ENCODE measurements at places on chromosomes 12 and 14.

- no peaks in the 10 kb centered on the region for H3K4me1 ChIP-seq
- no peak overlapping the region for H3K27ac ChIP-seq
- H3K27me3 ChIP-seq: no peaks in the 10 kb centered on the region
- no peaks in the 10 kb centered on the region for H3K36me3 ChIP-seq
- DNase-seq: no peak
Observed at GRCh38 chr12:10406725-10407124, 2.8 kb downstream of the KLRC4 start.

DNA sequence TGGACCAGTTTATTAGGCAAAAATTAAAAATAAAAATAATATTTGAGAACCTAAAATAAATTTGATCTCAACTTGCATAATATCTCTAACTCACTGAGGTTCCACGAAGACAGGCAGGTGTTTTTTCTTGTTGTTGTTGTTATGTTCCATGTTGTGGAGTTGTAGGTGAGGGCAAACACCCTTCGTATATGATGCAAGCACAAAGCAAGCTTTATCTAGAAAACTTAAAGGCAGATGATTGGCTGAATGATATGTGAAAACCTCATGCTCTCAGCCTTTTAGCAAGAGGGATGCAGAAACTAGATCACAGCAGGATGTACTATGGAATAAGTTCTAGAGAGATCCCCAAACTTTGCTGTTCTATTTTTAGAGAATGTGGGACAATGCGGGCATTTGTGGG, 502.7 kb downstream of the ETNK1 start:
- no peaks in the 10 kb centered on the region for H3K36me3 ChIP-seq
- H3K4me3 ChIP-seq: no peak overlapping the region
- no peak overlapping the region for H3K27ac ChIP-seq
- H3K27me3 ChIP-seq: no peaks in the 10 kb centered on the region
- no peak for DNase-seq
- H3K4me1 ChIP-seq: no peaks in the 10 kb centered on the region

GRCh38 chr12:108055141-108055540, 73.9 kb upstream of the WSCD2 start:
- no peak overlapping the region for H3K4me3 ChIP-seq
- DNase-seq: no peak
- no peaks in the 10 kb centered on the region for H3K36me3 ChIP-seq
- no peaks in the 10 kb centered on the region for H3K4me1 ChIP-seq
- H3K27me3 ChIP-seq: peaks cover 2% of the 10 kb centered on the region
- no peak overlapping the region for H3K27ac ChIP-seq

GRCh38 chr14:57480051-57480450, 13.6 kb downstream of the CCDC198 start:
- no peaks in the 10 kb centered on the region for H3K36me3 ChIP-seq
- no peak overlapping the region for H3K27ac ChIP-seq

DNA sequence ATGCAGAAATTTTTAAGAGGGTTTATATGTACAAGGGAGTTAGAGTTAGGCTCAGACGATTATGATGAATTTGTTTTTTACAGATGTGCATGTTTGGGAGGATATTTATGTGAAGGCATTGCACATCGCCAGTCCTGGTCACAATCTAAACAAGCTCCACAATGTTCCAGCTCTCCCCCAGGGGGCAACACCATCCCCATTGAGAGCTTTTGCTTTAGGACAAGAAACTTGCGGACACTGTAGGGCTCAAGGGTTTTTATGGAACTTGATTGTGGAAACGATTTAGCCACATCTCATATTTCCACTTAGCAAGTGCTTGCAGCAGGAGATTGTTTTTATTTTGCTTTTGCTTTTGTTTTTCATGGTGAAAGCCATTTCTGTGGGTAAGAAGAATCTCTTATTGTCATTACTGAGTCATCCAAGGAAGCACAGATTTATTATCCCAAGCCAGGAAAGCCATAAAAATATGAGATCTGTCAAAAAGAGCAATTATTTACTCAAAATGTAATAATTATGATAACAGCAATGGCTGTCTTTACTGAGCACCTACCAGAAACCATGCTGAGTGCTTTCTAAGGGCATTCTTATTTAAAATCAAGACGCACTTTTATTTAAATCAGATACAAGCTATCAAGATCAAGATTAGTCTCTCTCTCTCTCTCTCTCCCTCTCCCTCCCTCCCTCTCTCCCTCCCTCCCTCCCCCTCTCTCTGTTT, 276.7 kb upstream of the SRRM4 start:
- H3K27me3 ChIP-seq: no peaks in the 10 kb centered on the region
- no peak overlapping the region for H3K27ac ChIP-seq
- H3K36me3 ChIP-seq: no peaks in the 10 kb centered on the region
- no peak overlapping the region for H3K4me3 ChIP-seq
- H3K4me1 ChIP-seq: no peaks in the 10 kb centered on the region

- H3K36me3 ChIP-seq: no peaks in the 10 kb centered on the region
- peaks cover 6% of the 10 kb centered on the region for H3K4me1 ChIP-seq
- no peak for DNase-seq
- H3K4me3 ChIP-seq: no peak overlapping the region
- no peak overlapping the region for H3K27ac ChIP-seq
Observed at GRCh38 chr12:19694627-19695026, 255.3 kb downstream of the AEBP2 start.

- peaks cover 21% of the 10 kb centered on the region for H3K4me1 ChIP-seq
- H3K36me3 ChIP-seq: no peaks in the 10 kb centered on the region
- no peak for DNase-seq
- H3K27me3 ChIP-seq: no peaks in the 10 kb centered on the region
- peak overlapping the region; percentile 77 for H3K27ac ChIP-seq
- H3K4me3 ChIP-seq: no peak overlapping the region
Observed at GRCh38 chr14:65180725-65181025, 78.4 kb upstream of the MAX start.

- H3K27ac ChIP-seq: peak overlapping the region; percentile 69
- no peak for DNase-seq
- no peak overlapping the region for H3K4me3 ChIP-seq
- H3K27me3 ChIP-seq: no peaks in the 10 kb centered on the region
Observed at GRCh38 chr14:34201909-34202637, 251.2 kb upstream of the EGLN3 start.

GRCh38 chr12:2403221-2403976, 350.6 kb downstream of the CACNA1C start:
- no peaks in the 10 kb centered on the region for H3K4me1 ChIP-seq
- no peak overlapping the region for H3K27ac ChIP-seq
- peak; percentile 47 for DNase-seq
- H3K36me3 ChIP-seq: no peaks in the 10 kb centered on the region

- H3K27ac ChIP-seq: no peak overlapping the region
- H3K27me3 ChIP-seq: no peaks in the 10 kb centered on the region
- H3K4me3 ChIP-seq: no peak overlapping the region
- no peaks in the 10 kb centered on the region for H3K36me3 ChIP-seq
- no peak for DNase-seq
- no peaks in the 10 kb centered on the region for H3K4me1 ChIP-seq
Observed at GRCh38 chr14:67717048-67717447, 15.4 kb downstream of the RDH12 start.

- no peak overlapping the region for H3K27ac ChIP-seq
- H3K27me3 ChIP-seq: no peaks in the 10 kb centered on the region
- no peak for DNase-seq
- H3K36me3 ChIP-seq: peaks cover 90% of the 10 kb centered on the region
- H3K4me3 ChIP-seq: no peak overlapping the region
Observed at GRCh38 chr14:103688906-103689902, 26.0 kb downstream of the XRCC3 start.

- peaks cover 25% of the 10 kb centered on the region for H3K36me3 ChIP-seq
- H3K27me3 ChIP-seq: no peaks in the 10 kb centered on the region
- H3K4me1 ChIP-seq: no peaks in the 10 kb centered on the region
- no peak overlapping the region for H3K27ac ChIP-seq
- DNase-seq: no peak
- no peak overlapping the region for H3K4me3 ChIP-seq
Observed at GRCh38 chr14:55317542-55318306, 46.5 kb downstream of the FBXO34 start.

DNA sequence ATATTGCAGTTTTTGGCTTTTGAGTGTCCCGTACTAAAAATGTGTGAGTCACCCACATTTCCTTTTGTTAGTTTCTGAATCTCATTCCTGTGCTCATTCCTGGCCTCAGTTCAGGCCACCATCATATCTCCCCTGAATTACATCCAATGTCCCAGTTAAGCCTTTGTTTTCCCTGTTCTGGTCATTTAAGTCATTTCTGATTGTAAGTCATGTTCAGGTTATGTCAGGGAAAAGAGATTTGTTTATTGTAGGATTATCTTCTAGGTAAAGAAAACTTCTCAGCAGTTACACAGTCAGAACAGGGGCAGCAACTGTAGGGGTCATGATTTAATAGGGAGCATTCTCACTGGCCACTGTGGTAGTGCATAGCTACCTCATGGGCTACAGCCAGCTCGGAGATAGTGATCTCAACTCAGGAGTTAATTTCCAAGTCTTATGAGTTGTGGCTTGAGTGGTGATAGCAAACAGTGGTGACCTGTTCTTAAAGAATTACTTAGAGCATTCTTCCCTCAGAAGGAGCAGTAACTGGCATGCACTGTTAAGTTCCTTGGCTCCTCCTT, 6.7 kb downstream of the DDX47 start:
- H3K4me1 ChIP-seq: peaks cover 41% of the 10 kb centered on the region
- no peaks in the 10 kb centered on the region for H3K27me3 ChIP-seq
- H3K4me3 ChIP-seq: no peak overlapping the region
- peak overlapping the region; percentile 88 for H3K27ac ChIP-seq
- no peak for DNase-seq

- DNase-seq: no peak
- H3K4me1 ChIP-seq: no peaks in the 10 kb centered on the region
- no peak overlapping the region for H3K27ac ChIP-seq
- H3K4me3 ChIP-seq: no peak overlapping the region
- H3K36me3 ChIP-seq: no peaks in the 10 kb centered on the region
- H3K27me3 ChIP-seq: peaks cover 41% of the 10 kb centered on the region
Observed at GRCh38 chr12:48985901-48986300, 7.8 kb downstream of the WNT1 start.

- H3K36me3 ChIP-seq: no peaks in the 10 kb centered on the region
- H3K27me3 ChIP-seq: no peaks in the 10 kb centered on the region
- no peak overlapping the region for H3K27ac ChIP-seq
- no peak for DNase-seq
Observed at GRCh38 chr12:68674376-68674775, 12.4 kb upstream of the NUP107 start.

GRCh38 chr12:121297435-121297991, 1.0 kb upstream of the CAMKK2 start:
- H3K4me1 ChIP-seq: peaks cover 3% of the 10 kb centered on the region
- H3K36me3 ChIP-seq: peaks cover 8% of the 10 kb centered on the region
- no peak for DNase-seq
- H3K4me3 ChIP-seq: peak overlapping the region; percentile 99
- peak overlapping the region; percentile 25 for H3K27ac ChIP-seq

DNA sequence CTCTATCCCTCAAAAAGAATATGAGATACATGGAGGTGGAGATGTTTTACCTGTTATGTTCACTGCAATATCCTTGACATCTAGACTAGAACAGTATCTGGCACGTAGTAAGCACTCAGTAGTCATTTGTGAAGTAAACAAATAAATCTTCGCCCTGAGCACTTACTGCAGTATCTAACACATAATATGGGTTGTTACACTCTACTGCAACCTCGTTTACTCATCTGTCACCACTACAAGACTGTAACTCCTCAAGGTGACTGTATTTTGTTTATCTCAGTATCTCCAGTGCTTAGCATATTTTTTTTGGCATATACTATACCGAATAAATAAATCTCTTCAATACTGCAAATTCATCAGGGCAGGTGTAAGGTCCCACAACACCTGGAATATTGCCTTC, 66.1 kb downstream of the WASHC3 start:
- no peaks in the 10 kb centered on the region for H3K36me3 ChIP-seq
- H3K27ac ChIP-seq: no peak overlapping the region
- peaks cover 3% of the 10 kb centered on the region for H3K27me3 ChIP-seq
- H3K4me1 ChIP-seq: no peaks in the 10 kb centered on the region
- DNase-seq: no peak

DNA sequence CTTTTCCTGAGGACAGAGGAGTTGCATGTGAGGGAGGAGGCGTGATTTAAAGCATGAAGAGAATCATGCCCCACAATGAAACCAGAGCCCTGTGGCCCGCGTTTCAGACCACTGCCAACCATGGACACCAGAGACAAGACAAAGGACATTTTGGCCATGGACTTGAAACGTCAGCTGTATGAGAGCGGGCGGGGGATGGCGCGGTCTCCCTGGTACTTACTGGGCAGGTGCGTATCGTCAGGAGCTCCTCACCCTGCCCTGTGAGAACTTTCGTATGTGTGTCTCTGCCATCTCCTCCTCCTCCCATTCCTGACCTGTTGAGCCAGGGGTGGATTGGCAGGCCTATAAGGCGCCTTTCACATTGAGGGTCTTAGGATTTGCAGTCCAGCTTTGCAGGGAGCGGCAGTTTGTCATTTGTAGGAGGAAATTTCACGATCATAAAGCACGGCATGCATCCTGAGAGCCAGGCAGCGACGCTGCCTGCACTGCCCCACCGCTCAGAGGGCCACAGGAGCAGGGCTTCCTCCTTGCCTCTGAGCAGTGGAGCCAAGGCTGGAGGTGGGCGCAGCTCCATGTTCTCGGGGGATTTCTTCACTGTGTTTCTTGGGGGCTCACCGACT, 22.2 kb downstream of the SFSWAP start:
- H3K36me3 ChIP-seq: peaks cover 79% of the 10 kb centered on the region
- no peak overlapping the region for H3K4me3 ChIP-seq
- peaks cover 14% of the 10 kb centered on the region for H3K4me1 ChIP-seq
- no peaks in the 10 kb centered on the region for H3K27me3 ChIP-seq
- DNase-seq: no peak

DNA sequence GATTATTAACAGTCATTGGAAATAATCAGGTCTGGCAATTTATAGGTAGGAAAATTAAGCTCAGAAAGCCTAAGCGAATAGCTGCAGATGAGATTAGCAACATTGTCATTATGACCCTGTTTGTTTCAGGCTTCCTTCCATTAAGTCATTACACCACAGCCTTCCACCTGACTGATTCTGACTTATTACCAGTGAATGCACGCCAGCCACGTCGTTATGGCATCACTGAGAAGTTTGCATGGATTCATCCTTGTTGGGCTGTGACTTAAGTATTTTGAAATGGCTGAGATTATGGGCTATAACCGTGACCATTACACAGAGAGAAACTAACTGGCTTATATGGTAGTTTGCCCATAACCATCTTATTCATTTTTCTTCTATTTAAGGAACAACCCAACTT, 18.6 kb downstream of the RASSF8 start:
- H3K36me3 ChIP-seq: no peaks in the 10 kb centered on the region
- no peaks in the 10 kb centered on the region for H3K27me3 ChIP-seq
- DNase-seq: no peak
- no peaks in the 10 kb centered on the region for H3K4me1 ChIP-seq
- H3K27ac ChIP-seq: no peak overlapping the region

- peaks cover 5% of the 10 kb centered on the region for H3K27me3 ChIP-seq
- no peak overlapping the region for H3K4me3 ChIP-seq
- no peak for DNase-seq
Observed at GRCh38 chr12:48542300-48542928, 17.0 kb downstream of the OR8S1 start.

GRCh38 chr14:82759656-82760055, 1226.0 kb upstream of the SEL1L start:
- H3K27ac ChIP-seq: no peak overlapping the region
- no peaks in the 10 kb centered on the region for H3K36me3 ChIP-seq
- no peaks in the 10 kb centered on the region for H3K4me1 ChIP-seq
